Activated CD4-positive, alpha-beta T cell treated with anti-CD3 and anti-CD28 coated beads, Interleukin-10, Interleukin-2, amounts not matched to agents 100 ng/mL and 50 ng/mL, durations not matched to agents 16 hours and 8 hours (primary cell): ENCODE measurements at places on chromosomes 6 and 20.

DNA sequence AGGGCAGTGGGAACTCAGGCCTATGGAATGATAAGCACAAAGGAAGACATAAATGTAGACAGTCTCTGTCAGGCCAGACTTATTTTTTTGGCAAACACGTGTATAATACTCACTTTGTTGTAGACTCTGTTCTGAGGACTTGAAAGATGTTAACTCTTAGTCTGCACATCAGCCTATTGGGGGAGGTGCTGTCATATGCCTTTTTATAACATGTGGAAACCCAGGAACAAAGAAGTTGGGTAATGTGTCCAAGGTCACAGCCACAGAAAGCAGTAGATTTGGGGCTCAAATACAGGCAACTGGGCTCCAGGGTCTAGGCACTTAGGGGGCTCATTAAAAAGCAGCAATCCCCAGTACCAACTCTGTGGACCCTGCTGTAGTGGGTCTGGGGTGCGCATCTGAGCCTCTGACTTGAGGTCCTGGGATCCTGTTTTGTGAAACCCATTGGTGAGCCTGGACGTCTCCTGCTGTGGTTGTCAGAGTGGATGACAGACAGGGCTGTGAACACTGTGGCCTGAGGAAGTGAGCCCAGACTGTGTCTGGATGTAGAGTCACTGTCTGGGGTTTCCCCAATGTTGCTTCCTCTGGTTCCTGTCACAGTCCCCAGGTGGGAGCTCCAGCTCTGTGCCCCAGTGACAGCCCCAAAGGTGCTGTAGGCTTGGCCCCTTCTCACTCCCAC lies 50.0 kb downstream of the CDH26 start:
- no peak for DNase-seq

- DNase-seq = no peak
Observed at GRCh38 chr20:6959900-6960312, 192.4 kb downstream of the BMP2 start.

- DNase-seq = no peak
Observed at GRCh38 chr20:48841875-48842529, 14.2 kb upstream of the PREX1 start.

- no peak for DNase-seq
Observed at GRCh38 chr6:151294561-151295101, 54.9 kb downstream of the AKAP12 start.

DNA sequence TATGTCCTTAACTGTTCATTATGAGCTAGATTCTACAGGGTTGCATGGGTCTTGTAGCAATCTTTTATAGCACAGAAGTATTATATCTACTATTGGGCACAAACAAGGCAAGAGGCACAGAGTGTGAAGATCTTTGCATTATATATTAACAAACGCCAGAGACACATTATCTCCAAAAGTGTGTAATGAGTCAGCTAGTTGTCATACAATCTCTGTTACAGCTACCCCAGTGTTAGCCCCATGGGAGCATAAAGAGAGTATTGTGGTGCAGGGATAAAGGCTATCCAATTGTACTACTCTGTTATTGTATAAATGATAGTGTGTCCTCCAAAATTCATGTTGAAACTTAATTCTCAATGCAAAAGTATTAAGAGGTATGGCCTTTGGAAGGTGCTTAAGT lies 148.4 kb upstream of the RIMS1 start:
- DNase-seq = no peak

DNA sequence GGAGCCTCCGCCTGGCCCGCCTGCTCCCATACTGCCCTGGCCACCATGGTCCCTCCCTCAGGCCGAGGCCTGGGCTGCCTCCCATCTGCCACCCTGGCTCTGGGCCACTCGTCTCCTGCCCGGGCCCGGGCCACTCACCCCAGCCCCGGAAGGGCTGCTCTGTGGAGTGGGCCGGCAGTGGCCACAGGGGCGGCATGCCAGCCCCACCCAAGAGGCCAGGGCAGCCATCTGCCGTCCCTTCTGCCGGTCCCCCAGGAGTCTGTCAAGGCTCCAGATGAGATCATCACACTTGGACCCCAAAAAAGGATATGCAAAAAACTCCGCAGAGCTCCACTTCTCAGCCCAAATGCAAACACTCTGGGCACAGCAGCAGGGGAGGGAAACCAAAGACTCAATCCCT lies 23.8 kb upstream of the TLDC2 start:
- DNase-seq = no peak

DNA sequence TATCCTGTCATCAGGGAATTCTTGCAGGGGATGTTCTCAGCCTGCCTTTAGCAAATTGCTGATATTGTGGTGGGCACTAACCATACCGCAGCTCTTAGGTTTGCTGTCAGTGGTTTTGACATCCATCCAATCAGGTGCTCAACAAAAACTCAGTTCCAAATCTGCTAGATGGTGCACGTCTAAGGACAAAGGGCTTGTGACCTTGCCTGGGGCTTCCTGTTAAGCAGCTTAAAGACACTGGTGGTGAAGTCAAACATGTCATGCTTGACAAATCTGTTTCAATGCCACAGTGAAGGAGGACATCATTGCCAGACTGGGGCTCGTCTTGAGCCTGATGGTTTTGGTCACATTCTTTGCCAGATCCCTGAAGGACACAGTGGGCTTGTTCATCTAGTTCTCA lies 179.8 kb upstream of the NOX3 start:
- DNase-seq = no peak

DNA sequence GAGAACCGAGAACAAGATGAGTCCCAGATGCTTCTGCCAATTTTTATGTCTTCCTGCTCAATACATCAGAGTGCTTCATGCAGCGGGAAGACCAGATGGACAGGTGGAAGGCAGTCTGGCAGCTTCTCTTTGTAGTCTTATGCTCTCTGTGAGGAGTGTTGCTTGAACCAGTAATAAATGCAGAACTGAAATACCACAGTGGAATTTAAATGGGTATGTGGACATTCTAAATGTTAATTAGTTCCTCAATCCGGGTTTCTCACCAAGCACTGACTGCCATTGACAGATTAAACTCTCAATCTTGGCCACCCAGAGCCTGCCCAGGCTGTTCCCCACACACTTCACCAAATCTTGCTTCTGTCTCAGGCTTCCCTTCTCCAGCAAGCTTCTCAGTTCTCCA lies 695.5 kb upstream of the CHD6 start:
- no peak for DNase-seq

DNA sequence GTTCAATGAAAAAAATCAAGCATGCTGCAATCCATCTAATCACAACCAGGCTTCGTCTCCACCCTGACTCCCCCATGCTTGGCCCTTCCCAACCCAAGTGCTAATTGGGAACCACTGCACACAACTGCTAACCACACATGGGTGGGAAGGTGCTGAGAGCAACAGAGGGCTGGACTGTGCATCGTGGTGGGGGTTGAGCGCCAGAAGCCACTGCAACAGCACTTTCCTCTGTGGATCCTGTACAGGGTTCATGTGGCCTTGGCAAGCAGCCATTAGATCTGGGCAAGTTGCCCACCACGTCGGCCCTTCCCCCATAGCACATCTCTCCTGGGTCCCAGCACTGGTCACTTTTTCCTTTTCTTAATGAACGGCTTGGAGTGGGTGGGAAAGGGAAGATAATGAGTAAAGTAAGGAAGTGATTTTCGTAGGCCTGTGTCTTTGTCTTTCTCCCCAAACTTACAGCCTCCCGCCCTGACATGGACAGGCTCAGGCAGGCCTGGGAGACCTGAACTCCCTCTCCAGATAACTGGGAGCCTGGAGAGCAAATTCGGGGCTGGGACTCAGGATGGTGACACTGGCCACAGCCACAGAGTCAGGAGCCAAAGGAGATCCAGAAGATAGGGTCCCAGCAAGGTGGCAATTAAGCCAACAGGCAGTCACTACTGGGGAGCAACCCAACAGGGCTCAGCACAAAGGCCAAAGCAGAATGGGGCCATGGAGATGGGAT lies 34.4 kb upstream of the MRPS10 start:
- DNase-seq = no peak

DNA sequence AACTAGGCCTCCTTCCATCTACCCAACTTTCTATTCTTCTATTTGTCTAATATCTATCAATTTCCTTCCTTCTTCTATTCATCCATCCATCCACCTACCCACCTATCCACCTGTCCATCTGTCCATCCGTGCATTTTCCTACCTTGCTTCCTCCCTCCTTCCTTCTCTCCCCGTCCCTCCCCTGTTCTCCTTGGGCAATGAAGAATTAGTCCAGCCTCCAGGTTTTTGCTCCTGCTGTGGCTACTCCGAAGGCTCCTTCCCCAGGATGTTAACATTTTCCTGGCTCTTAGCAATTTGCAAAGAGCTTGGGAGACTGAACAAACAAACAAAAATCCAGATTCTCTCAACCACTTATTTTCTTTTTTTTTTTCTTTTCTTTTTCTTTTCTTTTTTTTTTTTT lies 81.6 kb downstream of the KCNB1 start:
- no peak for DNase-seq

GRCh38 chr20:3710011-3710466 lies 2.4 kb downstream of the SIGLEC1 start:
- DNase-seq = no peak

- no peak for DNase-seq
Observed at GRCh38 chr20:49727478-49727877, 13.8 kb upstream of the B4GALT5 start.

DNA sequence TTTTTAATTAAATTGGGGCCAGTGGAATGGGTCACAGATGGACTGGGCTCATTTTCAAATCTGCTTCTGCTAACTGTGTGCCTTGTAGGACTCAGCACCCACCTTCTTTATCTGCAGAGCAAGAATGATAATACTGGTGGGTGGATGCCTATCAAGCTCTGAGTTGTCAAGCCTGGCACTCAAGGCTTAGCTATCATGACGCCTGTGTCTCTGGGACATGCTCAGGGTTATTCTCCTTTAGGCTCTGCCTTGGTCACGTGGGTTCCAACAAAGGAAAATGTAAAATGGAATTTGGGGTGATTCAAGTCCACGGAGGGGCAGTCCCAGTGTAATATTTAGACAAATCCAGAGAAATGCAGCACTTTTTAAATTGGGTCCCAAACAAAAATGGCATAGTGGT lies 202.3 kb downstream of the TSHZ2 start:
- no peak for DNase-seq

DNA sequence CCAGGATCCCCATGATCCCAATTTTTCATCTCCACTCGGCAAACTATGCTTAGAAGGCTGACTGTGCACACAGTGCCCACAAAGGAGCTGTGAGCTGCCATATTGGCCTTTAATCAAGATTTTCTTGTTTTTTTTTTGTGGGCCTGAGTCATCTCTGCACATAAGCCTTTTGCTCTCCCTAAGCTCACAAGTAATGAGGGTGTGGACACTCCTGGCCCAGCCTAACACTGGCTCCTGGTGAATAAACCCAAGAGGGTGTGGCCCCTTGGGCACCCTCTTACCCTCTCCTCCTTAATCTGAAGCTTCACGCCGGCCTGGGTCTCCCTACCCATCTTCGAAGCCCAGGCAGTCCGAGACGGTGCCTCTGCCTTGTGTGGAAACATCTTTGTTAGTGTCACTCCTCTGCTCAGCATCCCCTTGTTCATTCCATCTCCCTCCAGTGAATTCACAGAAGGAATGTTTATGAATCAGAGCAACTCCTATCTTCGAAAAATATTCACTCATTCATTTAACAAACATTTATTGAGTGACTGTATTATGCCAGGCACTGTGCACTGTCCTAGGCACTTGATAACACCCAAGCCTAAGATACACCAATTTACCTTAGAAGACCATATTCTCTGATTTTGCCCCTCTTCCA lies 22.2 kb upstream of the MRPS10 start:
- no peak for DNase-seq

DNA sequence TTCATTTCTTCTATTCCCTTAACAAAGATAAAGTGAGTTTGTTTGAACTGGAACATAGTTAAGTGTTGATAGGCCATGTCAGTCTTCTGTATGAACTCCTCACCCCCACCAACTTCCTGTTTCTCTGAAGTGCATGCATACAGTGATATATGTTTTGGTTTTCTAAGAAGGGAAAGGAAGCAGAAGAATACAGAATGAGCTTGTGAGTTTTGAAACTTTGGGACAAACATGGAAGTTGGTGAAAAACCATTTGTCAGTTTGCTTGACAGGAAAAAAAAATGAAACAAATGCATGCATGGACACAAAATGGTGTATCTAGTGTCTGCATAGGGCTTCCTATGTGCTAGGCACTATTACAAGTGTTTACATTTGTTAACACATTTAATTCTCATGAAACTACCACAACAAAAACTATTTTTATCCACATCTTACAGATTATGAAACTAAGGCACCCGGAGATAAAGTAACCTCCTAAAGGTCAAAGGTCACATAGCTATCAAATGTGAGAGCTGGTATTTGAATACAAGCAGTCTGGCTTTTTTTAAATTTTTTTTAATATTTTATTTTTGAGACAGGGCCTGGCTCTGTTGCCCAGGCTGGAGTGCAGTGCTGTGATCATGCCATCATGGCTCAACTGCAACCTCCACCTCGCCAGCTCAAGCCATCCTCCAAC lies 105.9 kb downstream of the ADGRB3 start:
- no peak for DNase-seq

DNA sequence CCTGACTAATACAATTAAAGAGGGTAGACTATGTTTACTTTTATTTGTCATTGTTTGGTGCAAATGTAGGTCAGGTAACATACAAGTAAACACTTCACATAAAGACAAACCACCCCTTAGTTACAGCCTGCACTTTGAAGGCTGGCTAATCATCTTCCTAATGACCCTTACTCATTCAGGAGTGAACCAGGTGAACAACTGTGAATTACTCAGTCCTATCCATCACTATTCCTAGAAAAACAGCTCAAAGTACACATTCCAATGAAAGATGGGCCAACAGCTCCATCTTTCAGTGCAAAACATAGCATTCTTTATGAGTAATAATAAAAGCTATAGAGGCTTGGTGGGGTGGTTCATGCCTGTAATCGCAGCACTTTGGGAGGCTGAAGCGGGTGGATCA lies 78.2 kb downstream of the FRK start:
- no peak for DNase-seq

- no peak for DNase-seq
Observed at GRCh38 chr6:43715056-43715788, 27.6 kb upstream of the MRPS18A start.

DNA sequence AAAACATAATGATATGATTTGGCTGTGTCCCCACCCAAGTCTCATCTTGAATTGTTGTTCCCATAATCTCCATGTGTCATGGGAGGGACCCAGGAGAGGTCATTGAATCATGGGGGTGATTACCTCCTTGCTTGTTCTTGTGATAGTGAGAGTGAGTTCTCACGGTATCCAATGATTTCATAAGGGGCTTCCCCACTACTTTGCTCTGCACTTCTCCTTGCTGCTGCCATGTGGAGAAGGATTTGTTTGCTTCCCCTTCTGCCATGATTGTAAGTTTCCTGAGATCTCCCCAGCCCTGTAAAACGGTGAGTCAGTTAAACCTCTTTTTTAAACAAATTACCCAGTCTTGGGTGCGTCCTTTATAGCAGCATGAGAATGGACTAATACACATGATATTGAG lies 156.8 kb upstream of the PLCB4 start:
- DNase-seq = no peak

DNA sequence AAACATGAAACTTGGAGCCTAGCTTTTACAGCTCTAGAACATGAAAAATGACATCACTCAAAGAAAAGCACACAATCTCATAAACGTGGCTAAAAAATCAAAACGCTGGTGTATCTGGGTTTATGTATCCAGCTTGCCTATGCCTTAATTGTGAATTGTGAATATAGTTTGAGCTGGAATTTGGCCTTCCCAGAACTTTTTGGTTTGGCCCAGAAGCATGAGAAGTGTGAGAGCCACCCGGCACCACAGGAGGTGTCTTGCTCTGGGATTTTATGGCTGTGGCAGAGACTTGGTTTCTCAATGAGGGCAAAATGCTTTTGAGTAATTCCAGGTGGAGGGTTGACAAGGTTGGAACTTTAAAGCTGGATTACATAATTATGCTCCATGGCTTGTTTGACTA lies 69.2 kb downstream of the TIAM2 start:
- no peak for DNase-seq

GRCh38 chr6:155310596-155310995 lies 3.7 kb downstream of the TFB1M start:
- no peak for DNase-seq
